CD4-positive, alpha-beta T cell treated with Interleukin-1 beta for 1 hour (primary cell): ENCODE measurements at places on chromosomes 16 and 17.

GRCh38 chr16:5928476-5929065 is 831.0 kb upstream of the EEF2KMT start:
- DNase-seq: no peak

- DNase-seq: no peak
Observed at GRCh38 chr16:2987833-2988232, 7.6 kb upstream of the PKMYT1 start.

GRCh38 chr16:2233046-2233775 is 3.0 kb upstream of the DNASE1L2 start:
- no peak for DNase-seq

- DNase-seq: no peak
Observed at GRCh38 chr17:61366076-61366714, 33.4 kb upstream of the TBX2 start.

DNA sequence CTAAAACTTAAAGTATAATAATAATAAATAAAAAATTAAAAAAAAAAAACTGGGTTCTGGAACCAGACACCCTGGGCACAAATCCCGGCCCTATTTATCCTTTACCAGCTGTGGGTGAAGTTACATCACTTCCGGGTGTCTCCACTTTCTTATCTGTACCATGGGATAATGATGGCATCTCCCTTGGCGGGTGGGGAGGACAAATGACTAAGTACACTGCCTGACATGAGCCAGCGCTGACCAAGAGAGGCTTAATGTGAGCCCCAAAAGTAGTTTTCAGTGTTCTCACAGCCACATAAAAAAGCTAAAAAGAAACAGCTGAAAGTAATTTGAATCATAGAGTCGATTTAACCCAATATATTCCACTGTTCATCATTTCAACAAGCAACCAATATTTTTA is 424.9 kb downstream of the SOX9 start:
- DNase-seq: no peak

GRCh38 chr16:46853713-46854443 is 22.9 kb upstream of the C16orf87 start:
- DNase-seq: peak; percentile 52

- DNase-seq: no peak
Observed at GRCh38 chr17:33753452-33753851, 460.4 kb upstream of the ASIC2 start.

DNA sequence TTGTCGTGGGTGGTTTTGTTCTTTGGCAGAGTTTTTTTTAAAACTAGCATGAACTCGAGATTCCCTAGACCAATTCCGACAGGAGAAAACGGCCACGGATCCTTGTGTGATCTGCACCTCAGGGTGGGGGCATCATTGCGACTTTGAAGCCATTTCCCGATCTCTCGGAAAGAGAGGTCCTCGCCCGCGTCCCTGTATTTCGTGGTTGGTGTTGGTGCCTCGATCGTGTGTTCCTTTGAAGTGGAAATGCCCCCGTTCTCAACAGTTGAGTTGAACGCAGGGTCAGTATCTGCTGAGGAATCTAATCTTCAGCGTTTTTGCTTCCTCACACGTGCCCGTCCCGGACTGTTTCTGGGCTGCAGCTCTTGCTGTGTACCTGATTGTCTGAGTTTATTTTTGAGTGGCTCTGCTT is 1.1 kb downstream of the CRAMP1 start:
- DNase-seq: no peak

DNA sequence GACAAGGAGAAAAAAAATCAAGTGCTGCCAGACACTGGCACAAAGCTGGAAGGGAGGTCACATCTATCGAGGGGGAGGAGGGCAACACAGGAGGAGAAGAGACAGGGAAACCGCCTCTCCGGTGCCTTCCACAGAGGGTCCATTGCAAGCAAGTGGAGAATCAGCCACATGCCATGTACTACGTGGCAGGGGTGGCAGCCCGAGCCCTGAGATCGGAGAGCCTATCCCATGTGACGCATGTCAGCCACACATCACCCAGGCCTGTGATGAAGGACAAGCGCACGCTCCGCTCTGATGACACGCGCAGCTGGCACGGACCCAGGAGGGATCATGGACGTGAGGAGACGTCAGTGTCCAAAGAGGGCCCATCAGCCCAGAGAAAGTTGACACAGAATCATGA is 30.1 kb downstream of the ADCY9 start:
- no peak for DNase-seq

GRCh38 chr16:79672524-79672923 is 72.0 kb upstream of the MAF start:
- no peak for DNase-seq

DNA sequence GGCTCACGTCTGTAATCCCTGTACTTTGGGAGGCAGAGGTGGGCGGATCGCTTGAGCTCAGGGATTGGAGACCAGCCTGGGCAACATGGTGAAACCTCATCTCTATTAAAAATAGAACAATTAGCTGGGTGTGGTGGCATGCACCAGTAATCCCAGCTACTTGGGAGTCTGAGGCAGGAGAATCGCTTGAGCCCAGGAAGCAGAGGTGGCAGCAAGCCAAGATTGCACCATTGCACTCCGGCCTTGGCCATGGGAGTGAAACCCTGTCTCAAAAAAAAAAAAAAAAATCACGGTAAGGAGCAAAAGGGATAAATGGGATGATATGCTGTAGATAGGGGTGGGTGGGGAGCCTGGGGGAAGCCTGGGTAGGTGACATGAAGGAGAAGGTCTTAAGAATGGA is 20.4 kb upstream of the TMEM98 start:
- no peak for DNase-seq

GRCh38 chr16:89909777-89910716 is 8.6 kb upstream of the MC1R start:
- DNase-seq: peak; percentile 70

- DNase-seq: peak; percentile 75
Observed at GRCh38 chr17:74280093-74280513, 6.1 kb downstream of the DNAI2 start.

- no peak for DNase-seq
Observed at GRCh38 chr16:50308237-50308965, 42.0 kb downstream of the ADCY7 start.

GRCh38 chr17:4610656-4611055 is 26.3 kb downstream of the SMTNL2 start:
- DNase-seq: no peak

DNA sequence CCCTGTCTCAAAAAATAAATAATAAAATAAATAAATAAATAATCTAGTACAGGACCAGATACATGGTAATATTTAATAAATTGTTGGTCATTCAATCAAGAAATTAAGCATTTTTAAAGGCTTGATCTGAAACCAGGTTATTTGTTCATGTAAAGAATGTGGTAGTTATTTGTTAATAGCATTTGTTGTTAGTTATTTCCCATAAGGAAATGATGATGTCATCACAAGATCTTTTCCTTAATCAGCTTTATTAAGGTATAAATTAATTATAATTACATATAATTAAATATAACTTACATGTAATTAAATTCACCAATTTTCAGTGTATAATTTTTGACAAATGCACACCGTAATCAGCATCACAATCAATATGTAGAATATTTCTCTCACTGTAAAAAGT is 19.5 kb upstream of the DHX40 start:
- no peak for DNase-seq

GRCh38 chr16:27311448-27311830 is 2.3 kb upstream of the IL4R start:
- no peak for DNase-seq

- DNase-seq: no peak
Observed at GRCh38 chr16:72187551-72187950, 15.6 kb upstream of the PMFBP1 start.

DNA sequence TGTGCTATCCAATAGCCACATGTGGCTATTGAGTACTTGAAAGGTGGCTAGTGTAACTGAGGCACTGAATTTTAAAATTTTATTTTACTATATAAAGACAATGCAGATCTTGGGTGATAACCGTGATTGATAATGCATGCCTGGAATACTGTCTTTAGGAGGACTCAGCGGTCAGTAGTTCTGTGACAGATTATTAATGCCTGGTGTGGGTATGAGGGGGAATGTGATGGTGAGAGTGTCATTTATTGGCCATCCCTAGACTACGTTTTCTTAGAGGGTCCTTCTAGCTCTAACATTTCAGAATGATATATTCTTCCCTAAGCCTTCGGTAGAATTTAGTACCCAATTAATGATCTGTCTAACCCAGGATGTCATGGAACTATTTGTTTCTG is 157.6 kb downstream of the CPPED1 start:
- no peak for DNase-seq

- DNase-seq: no peak
Observed at GRCh38 chr16:85436636-85437165, 176.4 kb upstream of the GSE1 start.

GRCh38 chr16:13153696-13154095 is 252.3 kb downstream of the SHISA9 start:
- DNase-seq: no peak

GRCh38 chr16:616733-617586 is 13.8 kb upstream of the WFIKKN1 start:
- no peak for DNase-seq
